ENCODE measurements at places on chromosomes 1 and 21. TPM values are rescaled to one million over a fixed set of nuclear protein-coding genes. Genes with fewer than 3 reads are reported as not detected.

DNA sequence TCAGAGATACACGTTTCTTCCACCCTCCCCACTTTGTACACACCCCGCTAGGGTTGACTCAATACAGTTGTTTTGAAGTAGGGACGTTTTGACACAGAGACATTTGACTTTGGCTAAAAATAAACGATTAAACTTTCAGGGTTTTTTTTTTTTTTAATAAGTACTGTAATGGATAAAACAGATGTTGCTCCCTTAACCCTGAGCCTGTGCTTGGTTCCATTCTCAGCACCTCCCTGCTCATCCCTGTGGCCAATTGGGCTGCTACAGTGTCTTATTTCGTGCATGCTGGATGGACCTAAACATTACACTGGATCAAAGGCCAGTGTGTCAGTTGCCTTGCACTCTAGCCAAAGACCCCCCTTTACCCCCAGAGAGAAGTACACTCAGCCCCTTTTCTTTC, 16.9 kb downstream of the GRHL3 start:
- no peak for DNase-seq
- H3K4me3 ChIP-seq = no peak overlapping the region
- H3K27me3 ChIP-seq = peaks cover 48% of the 10 kb centered on the region
- no peak overlapping the region for H3K27ac ChIP-seq
- H3K36me3 ChIP-seq = no peaks in the 10 kb centered on the region

GRCh38 chr21:38134084-38134873, 122.5 kb upstream of the KCNJ15 start:
- H3K27me3 ChIP-seq = peaks cover 39% of the 10 kb centered on the region
- H3K27ac ChIP-seq = no peak overlapping the region
- H3K4me1 ChIP-seq = peaks cover 8% of the 10 kb centered on the region
- no peak overlapping the region for H3K4me3 ChIP-seq

- H3K4me3 ChIP-seq = no peak overlapping the region
- H3K27me3 ChIP-seq = no peaks in the 10 kb centered on the region
- H3K4me1 ChIP-seq = no peaks in the 10 kb centered on the region
- no peak for DNase-seq
- H3K27ac ChIP-seq = no peak overlapping the region
- no peaks in the 10 kb centered on the region for H3K36me3 ChIP-seq
Observed at GRCh38 chr1:35243691-35244090, 24.8 kb upstream of the ZMYM4 start.

GRCh38 chr1:2099886-2100779, 49.9 kb downstream of the PRKCZ start:
- H3K4me3 ChIP-seq = no peak overlapping the region
- no peak for DNase-seq
- H3K36me3 ChIP-seq = peaks cover 8% of the 10 kb centered on the region
- H3K27me3 ChIP-seq = no peaks in the 10 kb centered on the region

- peaks cover 29% of the 10 kb centered on the region for H3K4me1 ChIP-seq
- H3K36me3 ChIP-seq = no peaks in the 10 kb centered on the region
- no peak for DNase-seq
- H3K4me3 ChIP-seq = no peak overlapping the region
Observed at GRCh38 chr1:51622455-51622913, 5.6 kb downstream of the OSBPL9 start.

- no peaks in the 10 kb centered on the region for H3K36me3 ChIP-seq
- peaks cover 12% of the 10 kb centered on the region for H3K27me3 ChIP-seq
- no peaks in the 10 kb centered on the region for H3K4me1 ChIP-seq
Observed at GRCh38 chr1:153122831-153123421, 9.6 kb upstream of the SPRR2F start.

- peaks cover 10% of the 10 kb centered on the region for H3K4me1 ChIP-seq
- DNase-seq = no peak
- H3K36me3 ChIP-seq = peaks cover 2% of the 10 kb centered on the region
Observed at GRCh38 chr1:35441926-35442579, 115.2 kb downstream of the KIAA0319L start.

DNA sequence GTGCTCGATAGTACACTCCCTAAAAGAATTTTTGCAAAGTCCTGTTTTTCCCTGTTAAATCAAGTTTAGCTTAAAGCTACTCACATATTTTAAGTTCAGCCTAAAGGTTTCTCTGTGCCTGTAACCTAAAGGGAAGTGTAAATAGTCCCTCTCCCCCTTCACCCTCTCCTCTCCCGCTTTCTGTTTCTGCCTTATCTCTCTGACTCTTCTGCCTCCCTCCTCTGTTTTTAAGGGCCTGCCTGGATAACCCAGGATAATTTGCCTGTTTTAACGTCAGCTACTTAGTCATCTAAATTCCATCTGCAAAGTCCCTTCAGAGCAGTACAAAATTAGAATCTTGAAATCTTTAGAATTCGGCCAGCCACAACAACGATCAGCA, 92.6 kb downstream of the NID1 start:
- H3K4me3 ChIP-seq = peak overlapping the region; percentile 73
- no peak for DNase-seq
- H3K27ac ChIP-seq = peak overlapping the region; percentile 64
- peaks cover 15% of the 10 kb centered on the region for H3K27me3 ChIP-seq
- peaks cover 16% of the 10 kb centered on the region for H3K4me1 ChIP-seq

- H3K4me1 ChIP-seq = peaks cover 56% of the 10 kb centered on the region
- peak overlapping the region; percentile 88 for H3K4me3 ChIP-seq
- H3K27ac ChIP-seq = peak overlapping the region; percentile 81
- no peaks in the 10 kb centered on the region for H3K27me3 ChIP-seq
Observed at GRCh38 chr1:6359216-6360116, 34.1 kb downstream of the ACOT7 start.

- no peaks in the 10 kb centered on the region for H3K36me3 ChIP-seq
- peaks cover 6% of the 10 kb centered on the region for H3K4me1 ChIP-seq
- peak overlapping the region; percentile 46 for H3K4me3 ChIP-seq
Observed at GRCh38 chr1:226222686-226223085, 778 bp upstream of the MIXL1 start.

GRCh38 chr1:17125756-17126237, 6.5 kb upstream of the PADI2 start:
- H3K4me3 ChIP-seq = no peak overlapping the region
- H3K27ac ChIP-seq = no peak overlapping the region
- no peaks in the 10 kb centered on the region for H3K4me1 ChIP-seq
- H3K36me3 ChIP-seq = no peaks in the 10 kb centered on the region

GRCh38 chr21:45153358-45154318, 79.3 kb downstream of the ADARB1 start:
- peak overlapping the region; percentile 35 for H3K4me3 ChIP-seq
- H3K27me3 ChIP-seq = no peaks in the 10 kb centered on the region
- no peak for DNase-seq
- peaks cover 9% of the 10 kb centered on the region for H3K36me3 ChIP-seq
- H3K4me1 ChIP-seq = peaks cover 22% of the 10 kb centered on the region

- H3K36me3 ChIP-seq = no peaks in the 10 kb centered on the region
- H3K27ac ChIP-seq = no peak overlapping the region
- peaks cover 7% of the 10 kb centered on the region for H3K4me1 ChIP-seq
- no peak overlapping the region for H3K4me3 ChIP-seq
Observed at GRCh38 chr1:6882414-6882813, 97.2 kb downstream of the CAMTA1 start.

DNA sequence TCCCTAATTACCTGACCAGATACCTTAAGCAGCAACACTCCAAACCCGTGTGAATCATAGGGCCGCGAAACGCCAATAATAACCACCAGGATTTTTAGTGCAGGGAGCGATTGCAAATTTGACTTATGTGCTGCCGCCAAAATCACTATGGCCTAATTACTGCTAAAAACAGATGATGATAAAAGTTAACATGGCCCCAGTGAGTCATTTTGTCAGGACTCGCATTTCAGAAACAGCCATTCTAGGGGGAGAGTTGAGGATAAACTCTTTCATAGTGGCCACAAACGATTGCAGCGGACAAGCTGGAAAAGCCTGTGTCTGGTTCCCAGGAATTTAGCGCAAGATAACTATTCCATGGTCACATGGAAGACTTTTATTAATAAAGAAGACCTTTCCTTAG, 103.4 kb downstream of the HLX start:
- H3K36me3 ChIP-seq = no peaks in the 10 kb centered on the region
- H3K27me3 ChIP-seq = no peaks in the 10 kb centered on the region
- H3K4me1 ChIP-seq = no peaks in the 10 kb centered on the region
- H3K4me3 ChIP-seq = no peak overlapping the region
- no peak for DNase-seq

DNA sequence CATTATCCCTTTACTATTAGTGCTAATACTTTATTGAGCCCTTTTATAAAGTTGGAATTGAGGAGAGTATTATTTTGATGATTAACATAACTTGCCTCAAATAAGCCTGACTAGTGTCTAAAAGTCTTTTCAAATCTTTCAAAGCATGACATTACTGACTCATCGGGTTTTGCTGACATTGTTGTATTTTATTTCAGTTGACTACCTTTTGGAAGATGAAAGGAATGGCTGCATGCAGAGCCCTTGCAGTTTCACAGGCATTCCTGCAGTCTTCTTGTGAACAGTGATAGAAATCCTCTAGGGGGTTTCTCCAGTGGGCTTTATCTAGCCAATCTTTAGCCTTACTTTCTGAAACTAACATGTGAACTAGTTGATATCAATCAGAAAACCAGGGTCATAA, 43.0 kb upstream of the TMEM61 start:
- no peak for DNase-seq
- H3K4me1 ChIP-seq = peaks cover 7% of the 10 kb centered on the region
- no peak overlapping the region for H3K27ac ChIP-seq
- H3K36me3 ChIP-seq = no peaks in the 10 kb centered on the region
- no peak overlapping the region for H3K4me3 ChIP-seq
- no peaks in the 10 kb centered on the region for H3K27me3 ChIP-seq

Gene ARHGEF16
- not detected for total RNA-seq

Gene SMCP
- total RNA-seq = not detected

Gene GBP6
- total RNA-seq = 3.3 TPM

Gene FBLIM1
- not detected for total RNA-seq

Gene TLCD4
- total RNA-seq = 0.24 TPM

Gene BNIPL
- 5.3 TPM for total RNA-seq

Gene OR2G6
- not detected for total RNA-seq
